ENCODE measurements at places on chromosomes 12 and 14. TPM values are rescaled to one million over a fixed set of nuclear protein-coding genes. Genes with fewer than 3 reads are reported as not detected.

Gene TNFAIP2
- 40.0 TPM for polyA plus RNA-seq

- no peak for DNase-seq
Observed at GRCh38 chr12:124856842-124857178, 6.9 kb downstream of the SCARB1 start.

GRCh38 chr14:72574715-72575114 lies 319.2 kb downstream of the DPF3 start:
- no peak for DNase-seq

DNA sequence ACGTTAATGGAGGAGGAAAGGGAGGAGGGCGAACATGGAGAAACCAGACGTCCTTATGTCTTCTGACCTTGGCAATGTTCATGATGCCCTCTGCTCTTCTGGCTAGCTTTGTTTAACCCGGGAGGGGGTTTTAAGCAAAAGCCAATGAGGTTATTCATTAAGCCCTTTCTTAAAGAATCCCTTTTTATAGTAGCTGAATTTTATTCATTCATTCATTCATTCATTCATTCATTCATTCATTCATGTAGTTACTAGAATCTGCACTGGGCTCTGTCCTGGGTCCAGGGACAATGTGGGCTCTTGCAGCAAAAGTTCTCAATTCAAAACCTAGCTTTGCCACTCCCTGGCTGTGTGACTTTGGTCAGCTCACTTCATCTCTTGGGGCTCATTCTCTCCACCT lies 14.0 kb downstream of the LHX5 start:
- no peak for DNase-seq

DNA sequence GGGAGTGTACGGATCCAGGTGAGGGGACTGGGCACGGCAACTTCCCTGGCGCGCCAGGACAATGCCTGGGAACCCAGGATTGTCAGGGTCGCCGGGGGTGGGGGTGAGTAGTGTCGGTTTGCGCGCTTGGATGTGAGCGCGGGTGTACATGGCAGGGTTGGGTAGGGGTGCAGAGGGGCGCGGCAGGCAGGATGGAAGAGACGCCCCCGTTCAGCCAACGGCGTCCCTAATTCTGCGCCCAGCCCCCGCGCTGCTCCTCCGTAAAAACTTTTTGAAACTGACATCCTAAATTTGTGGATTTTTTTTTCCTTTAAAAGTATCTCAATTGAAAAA lies 3.1 kb downstream of the DIO3 start:
- no peak for DNase-seq

Gene AQP6
- 22.1 TPM for polyA plus RNA-seq

DNA sequence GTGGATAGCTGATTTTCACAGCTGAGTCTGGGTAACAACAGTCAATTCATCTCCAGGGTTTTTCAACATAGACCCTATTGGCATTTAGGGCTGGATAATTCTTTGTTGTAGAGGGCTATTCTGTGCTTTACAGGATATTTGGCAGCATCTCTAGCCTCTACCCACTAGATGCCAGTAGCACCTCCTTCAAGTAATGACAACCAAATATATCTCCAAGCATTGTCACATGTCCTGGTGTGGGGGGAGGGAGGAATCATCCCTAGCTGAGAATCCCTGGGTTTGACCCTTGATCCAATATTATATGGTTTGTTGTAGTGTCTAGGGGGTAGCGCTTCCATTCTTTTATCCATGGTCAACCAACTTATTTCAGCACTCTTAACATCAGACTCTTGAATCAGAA lies 157.2 kb downstream of the ANO4 start:
- no peak for DNase-seq

DNA sequence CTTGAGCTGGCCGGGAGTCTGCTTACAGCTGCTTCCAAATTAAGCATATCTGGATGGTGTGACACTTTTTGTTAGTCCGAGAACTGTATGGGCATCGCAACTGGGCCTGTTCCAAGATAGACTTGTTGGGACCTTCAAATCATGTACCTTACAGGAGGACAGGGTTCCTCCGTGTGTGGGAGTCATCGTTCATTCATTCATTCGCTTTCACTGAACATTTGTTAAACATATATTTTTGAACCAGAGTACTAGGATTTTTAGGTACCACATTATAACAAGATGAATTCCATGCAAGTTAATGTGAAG lies 387 bp upstream of the IPO8 start:
- DNase-seq: no peak

DNA sequence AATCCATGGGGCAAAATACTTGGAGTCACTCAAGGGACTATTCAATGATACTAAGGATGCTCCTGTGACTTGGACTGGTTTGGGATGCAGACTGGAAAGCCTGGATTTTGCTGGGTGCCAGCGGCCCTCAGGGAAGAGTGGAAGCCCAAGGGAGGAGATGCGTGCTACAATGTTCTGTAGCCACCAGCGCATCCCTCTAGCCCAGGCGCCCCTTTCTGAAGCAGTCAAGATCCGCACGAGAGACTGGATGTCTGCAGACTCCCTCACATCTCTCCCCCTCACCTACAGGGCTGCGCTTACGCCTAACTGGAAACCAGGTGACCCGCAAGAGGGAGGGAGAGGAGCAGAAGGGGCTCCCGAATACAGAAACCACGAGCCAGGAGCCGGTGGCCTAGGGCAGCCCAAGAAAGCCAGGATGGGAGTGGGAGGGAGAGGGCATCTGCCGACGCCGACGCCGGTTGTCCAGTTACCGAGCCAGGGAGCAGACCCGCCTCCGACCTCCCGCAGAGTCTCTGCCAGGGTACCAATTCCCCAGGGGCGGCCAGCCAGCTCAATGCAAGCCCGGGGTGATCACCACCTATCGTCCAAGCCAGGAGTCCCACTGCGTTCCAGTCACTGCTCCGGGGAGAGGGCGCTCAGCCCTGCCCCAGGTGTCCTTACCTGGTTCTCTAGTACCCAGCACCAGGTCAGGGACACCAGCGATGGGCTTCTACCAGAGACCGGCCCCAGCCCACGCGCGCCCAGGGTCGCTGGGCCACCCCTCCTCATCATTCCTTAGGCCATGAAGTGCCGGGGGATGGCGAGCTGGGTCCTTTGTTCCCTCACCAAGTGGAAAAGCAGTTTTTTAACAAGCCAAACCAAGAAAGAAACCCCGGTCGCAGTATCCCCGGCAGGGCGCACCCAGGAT lies 1.2 kb downstream of the NTN4 start:
- DNase-seq: peak; percentile 31

Gene NPAS3
- polyA plus RNA-seq: 8.5 TPM

GRCh38 chr12:32254260-32254956 lies 144.9 kb upstream of the FGD4 start:
- DNase-seq: no peak

Gene CISTR
- not detected for polyA plus RNA-seq

Gene LEMD3
- 46.1 TPM for polyA plus RNA-seq

- DNase-seq: no peak
Observed at GRCh38 chr12:6923851-6924250, 3.9 kb upstream of the ATN1 start.

DNA sequence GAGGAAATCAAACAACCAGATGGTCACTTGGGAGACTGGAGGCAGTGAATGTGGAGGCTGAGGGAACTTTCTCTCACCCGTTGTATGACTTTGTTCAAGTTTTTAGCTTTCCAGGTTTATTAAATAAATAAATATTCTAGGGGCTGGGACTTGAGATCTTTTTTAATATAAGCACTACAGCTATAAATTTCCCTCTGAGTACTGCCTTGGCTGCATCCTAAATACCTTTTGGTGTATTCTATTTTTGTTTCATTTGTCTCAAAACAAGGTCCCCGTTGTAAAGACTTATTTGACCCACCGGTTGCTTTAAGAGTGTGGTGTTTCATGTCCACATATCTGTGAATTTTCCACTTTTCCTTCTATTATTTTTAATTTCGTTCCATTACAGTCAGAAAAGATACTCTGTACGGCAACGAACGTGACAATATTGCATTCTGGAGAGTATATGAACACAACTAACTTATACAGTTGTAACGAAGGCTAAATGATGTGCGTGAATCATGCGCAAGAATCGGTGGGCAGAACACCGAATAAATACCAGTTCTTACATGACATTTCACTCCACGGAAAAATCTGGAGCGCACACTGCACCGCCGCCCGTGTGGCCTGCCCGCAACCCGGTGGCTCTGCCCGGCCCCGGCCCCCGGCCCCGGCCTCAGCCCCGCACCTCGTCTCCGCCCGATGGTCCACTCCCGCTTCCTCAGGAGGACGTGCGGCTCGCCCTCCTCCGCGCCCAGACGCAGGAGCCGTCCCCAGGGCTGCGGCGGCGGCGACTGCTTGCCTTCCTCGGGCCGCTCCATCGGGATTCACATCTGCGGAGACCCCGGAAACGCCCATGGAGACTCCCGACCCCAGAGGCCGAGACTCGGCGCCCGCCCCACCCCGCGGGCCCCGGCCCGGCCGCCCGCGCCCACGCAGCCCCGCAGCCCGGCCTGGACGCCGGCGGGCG lies 602 bp downstream of the CHFR start:
- DNase-seq: no peak

Gene GPR132
- 0.48 TPM for polyA plus RNA-seq

- no peak for DNase-seq
Observed at GRCh38 chr12:123388177-123388950, 4.4 kb downstream of the KMT5A start.

DNA sequence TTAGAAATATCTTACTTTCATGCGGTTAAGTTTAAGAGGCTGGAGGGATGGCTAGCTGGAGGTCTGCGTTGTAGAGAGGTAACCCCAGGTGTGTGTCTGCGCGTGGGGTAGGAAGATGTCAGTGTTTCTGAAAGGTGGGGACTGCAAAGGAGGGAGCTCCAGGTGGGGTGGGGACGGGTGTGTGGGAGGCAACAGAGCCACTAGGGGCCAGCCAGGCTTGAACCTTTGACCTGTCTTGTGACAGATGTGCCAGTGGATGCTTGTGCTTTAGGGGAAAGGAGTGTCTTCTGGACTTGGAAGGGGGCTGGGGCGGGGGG lies 841 bp downstream of the GLI1 start:
- DNase-seq: no peak

Measured in right renal pelvis (tissue), 4 donors.